ENCODE measurements at places on chromosomes 4 and X. TPM values are rescaled to one million over a fixed set of nuclear protein-coding genes. Genes with fewer than 3 reads are reported as not detected.

DNA sequence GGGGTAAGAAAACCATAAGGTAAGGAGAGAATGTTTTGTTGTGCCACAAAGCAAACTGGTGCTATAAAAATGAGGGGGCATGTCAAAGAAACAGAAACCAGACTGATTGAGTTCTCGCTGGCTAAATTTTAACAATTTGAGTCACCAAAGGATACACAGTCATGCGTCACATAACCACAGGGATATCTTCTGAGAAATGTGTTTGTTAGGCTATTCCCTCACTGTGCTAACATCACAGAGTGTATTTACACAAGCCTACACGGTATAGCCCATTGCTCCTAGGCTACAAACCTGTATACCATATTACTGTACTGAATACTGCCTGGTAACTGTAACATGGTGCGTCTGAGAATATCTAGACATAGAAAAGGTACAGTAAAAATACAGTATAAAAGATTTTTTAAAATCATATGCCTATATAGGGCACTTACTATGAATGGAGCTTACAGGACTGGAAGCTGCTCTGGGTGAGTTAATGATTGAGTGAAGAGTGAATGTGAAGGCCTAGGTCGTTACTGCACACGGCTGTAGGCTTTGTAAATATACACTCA is 50.1 kb downstream of the FBXW7 start:
- DNase-seq: no peak

DNA sequence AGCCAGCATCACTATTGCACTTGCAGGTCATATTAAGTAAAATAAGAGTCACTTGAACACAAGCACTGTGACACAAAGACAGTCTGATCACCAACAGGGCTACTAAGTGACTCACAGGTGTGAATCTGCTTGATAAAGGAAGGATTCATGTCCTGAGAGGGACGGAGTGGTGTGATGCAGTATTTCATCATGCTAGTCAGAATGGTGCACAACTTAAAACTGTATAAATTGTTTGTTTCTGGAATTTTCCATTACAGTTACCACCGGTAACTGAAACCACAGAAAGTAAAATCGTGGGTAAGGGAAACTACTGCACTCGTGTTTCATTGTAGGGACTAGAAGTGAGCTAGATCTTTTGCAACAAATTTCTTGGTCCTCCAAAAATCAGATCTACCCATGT is 109.7 kb downstream of the ELOVL6 start:
- DNase-seq: no peak

- no peak for DNase-seq
Measured at GRCh38 chrX:68808686-68809357, 20.0 kb upstream of the EFNB1 start.

- peak; percentile 26 for DNase-seq
Measured at GRCh38 chrX:20412871-20413486, 146.3 kb upstream of the RPS6KA3 start.

DNA sequence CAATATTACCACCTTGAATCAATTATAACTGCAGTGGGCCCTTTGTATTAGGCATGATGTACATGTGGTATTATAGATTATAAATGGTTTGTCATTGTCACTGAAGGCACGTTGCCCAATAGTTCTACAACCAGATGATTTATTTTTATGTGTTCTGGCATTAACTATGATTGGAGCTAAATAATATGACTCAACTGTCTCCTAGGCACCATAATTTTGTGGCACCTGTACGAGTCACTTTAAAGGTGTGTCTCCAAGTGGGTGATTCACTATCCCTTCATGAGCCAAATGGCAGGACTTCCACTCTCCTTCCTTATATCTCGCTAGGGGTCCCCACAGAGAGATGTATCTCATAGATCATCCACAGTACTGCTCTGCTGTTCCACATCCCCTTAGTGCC is 6.1 kb upstream of the SMPX start:
- DNase-seq: no peak

GRCh38 chr4:79917246-79917645 is 155.8 kb downstream of the ANTXR2 start:
- peak; percentile 33 for DNase-seq

GRCh38 chr4:38181286-38181685 is 221.1 kb downstream of the PTTG2 start:
- no peak for DNase-seq

DNA sequence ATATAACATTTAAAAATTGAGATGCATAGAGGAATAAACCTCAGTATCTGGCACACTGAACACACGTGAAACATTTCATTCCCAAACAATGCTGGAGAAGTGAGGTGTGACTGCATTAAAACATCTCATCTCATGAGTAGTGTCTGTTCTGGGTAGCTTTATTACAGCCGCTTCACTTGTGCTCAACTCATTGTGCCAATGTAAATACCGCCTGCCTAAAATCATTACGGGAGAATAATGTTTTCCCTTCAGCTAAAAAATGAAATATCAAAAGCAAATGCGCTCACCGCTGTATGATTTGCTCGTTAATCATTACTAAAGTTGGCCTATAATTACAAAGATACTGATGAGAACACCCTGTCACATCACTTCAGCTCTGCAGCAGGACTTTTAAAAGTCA is 110.2 kb upstream of the PRPS2 start:
- no peak for DNase-seq

- no peak for DNase-seq
Measured at GRCh38 chr4:153234885-153235284, 30.6 kb downstream of the TRIM2 start.

DNA sequence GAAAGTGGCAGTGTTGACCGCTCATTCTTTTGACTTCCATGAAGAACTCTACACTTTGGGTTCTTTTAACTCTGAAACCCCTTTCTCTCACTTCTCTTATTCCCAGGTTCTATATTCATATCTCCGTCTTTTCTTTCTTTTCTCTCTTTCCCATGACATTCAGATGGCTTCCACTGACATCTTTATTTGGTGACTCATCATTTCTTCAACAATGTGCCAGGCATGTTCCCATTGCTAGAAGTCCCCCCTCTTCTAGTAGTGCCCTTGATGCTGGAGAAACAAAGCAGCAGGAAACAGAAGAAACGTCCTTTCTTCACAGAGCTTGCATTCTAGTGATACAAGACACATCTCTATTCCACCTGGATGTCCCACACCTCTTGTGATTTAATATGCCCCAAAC is 33.3 kb downstream of the PKD2 start:
- no peak for DNase-seq

- no peak for DNase-seq
Measured at GRCh38 chr4:76969941-76970529, 20.5 kb downstream of the SEPTIN11 start.

GRCh38 chrX:23732704-23733103 is 10.4 kb downstream of the ACOT9 start:
- DNase-seq: no peak

DNA sequence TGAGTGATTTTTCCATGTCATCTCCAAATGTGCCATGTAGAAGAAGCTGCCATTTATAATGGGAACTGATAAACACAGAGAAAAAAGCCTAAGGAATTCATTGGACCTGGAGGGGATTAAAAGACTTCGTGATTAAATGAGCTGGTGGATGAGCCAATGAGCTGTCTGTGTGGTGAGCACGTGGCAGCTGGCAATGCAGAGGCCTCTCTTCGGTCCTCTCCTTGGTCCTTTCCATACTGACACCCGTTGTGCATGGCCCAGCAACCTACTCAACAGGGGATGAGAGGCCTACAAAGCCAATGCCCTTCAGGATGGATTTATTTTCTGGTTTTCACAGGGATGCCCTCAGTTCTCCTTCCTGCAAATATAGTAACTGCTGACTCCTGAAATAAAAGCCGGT is 87.7 kb upstream of the STS start:
- DNase-seq: no peak

DNA sequence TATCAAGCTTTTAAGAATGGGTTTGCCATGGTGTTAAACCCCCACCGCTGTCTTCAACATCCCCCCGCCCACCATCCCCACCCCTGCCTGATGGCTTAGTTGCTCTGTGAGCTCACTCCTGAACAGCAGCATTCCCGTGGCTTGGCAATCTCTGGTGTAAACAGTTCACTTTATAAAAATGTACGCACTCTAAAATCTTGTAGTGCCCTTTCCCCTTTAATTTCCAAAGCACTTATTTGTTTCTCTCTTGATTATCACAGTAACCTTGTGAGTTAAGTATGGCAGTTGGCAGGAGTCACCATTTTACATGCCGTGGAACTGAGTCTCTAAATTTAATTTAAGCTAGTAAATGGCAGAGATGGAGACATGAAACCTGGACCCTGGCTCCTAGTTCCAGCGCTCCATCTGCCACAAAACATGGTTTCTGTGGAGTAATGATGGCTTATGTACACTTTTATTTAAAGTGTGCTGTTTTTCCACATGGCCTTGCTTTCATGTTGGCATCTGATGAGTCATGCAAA is 123.1 kb downstream of the AFF1 start:
- DNase-seq: no peak

DNA sequence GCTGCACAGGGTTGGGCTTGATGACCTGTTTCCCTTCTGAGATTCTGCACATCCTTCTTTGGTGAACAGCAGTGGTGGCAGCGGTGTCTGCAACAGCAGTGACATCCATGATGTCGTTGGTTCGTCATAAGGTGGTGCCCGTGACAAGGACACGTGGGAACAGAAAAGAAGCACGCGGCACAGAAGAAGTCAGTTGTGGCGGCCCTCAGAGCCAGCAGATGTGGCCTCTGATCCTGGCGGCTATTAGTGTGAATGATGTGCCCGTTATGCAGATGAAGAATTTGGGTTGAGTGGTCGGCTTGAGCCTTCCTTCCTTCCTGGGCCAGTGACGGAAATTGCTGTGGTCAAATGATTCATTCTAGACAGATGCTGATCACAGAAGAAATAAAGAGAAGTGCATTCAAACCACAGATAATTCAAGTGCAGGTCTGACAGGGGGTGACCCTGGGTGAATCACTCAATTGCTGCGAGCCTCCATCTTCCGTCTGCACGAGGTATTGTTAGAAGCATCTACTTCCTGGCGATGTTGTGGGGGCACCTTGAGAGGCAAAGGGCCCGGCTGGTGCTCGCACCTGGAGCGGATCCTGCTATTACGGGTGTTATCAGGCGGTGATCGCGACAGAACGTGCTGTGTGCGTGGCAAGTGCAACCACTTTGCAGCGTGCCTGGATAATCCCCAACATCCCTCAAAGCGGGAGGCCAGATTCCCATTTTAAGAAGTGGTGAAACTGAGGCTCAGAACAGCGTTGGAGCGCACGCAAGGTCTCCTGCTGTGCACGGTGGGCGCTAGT is 215.2 kb upstream of the PSAPL1 start:
- peak; percentile 28 for DNase-seq

DNA sequence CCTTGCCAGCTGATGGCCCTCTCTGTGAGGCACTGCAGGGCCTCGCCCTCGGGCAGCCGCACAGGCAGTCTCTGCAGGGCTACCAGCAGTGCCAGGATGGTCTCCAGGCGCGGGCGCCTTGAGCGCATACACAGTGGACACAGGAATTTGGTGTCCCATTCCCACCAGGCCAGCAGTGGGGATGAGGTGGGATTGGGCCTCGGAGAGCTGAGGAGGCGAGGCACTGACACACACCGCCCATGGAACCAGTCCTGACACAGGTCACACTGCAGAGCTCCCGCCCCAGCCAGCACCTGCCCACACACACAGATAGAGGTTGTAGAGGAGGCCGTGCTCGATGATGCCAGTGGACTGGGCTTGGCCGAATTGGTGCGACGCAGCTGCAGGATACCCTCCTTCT is 30.7 kb downstream of the KDM5C start:
- DNase-seq: no peak

XAGE1A gene
- total RNA-seq: not detected

DUSP9 gene
- total RNA-seq: 0.42 TPM

NAT8L gene
- 0.71 TPM for total RNA-seq

LRP2BP gene
- total RNA-seq: 0.21 TPM

STATH gene
- not detected for total RNA-seq

TRIM60 gene
- total RNA-seq: not detected

NPY2R gene
- not detected for total RNA-seq

All from activated T-cell treated with anti-CD3 and anti-CD28 coated beads, Interleukin-2, amount 50 U/mL, for 4 hours (primary cell).